ENCODE measurements at places on chromosomes 13 and 19.
A peak's percentile ranks its signal among the peaks of the same experiment; 100 is the strongest.

- DNase-seq: no peak
These were observed 46.6 kb upstream of the TSC22D1 start for GRCh38 chr13:44622708-44623107.

- no peak for DNase-seq
These were observed 242.6 kb downstream of the DCT start for GRCh38 chr13:94236872-94237271.

- no peak for DNase-seq
These were observed 859.0 kb upstream of the SLITRK1 start for GRCh38 chr13:84741253-84741652.

DNA sequence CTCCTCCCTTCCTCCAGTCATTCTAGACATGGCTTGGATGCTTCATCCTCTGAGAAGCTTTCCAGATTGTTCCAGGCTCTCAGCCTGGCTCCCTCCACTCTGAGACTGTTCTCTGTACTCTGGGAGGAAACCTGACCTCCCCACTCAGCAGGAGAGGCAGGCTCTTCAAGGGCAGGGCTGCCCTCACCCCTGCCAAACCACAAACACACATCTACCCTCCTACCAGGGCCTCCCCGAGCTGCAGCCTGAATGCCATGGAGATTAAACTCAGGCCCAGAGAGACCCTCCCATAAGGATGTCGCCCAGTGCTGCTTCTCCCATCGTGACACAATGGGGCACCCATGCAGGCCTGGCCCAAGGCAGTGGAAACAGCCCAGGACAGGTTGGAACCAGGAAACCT lies 16.2 kb downstream of the NUMBL start:
- DNase-seq: peak; percentile 46

DNA sequence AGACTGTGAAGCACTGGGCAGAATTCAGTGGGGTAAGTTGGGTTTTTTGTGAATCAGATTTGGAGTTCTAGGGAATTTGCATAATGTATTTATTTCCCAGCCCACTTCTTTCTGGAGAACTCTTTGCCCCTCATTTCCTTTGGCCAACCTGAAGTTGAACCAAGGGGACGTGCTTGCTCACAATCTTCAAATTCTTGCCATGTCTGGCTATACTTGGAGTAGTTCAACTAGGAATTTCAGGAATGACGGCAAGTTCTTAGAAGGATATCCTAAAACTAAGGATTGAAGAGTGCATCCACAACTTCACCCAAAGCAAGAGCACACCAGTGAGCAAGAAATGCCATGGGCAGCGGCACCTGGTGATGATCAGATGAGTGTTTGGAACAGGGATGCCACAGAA lies 88.5 kb downstream of the TEX26 start:
- no peak for DNase-seq

DNA sequence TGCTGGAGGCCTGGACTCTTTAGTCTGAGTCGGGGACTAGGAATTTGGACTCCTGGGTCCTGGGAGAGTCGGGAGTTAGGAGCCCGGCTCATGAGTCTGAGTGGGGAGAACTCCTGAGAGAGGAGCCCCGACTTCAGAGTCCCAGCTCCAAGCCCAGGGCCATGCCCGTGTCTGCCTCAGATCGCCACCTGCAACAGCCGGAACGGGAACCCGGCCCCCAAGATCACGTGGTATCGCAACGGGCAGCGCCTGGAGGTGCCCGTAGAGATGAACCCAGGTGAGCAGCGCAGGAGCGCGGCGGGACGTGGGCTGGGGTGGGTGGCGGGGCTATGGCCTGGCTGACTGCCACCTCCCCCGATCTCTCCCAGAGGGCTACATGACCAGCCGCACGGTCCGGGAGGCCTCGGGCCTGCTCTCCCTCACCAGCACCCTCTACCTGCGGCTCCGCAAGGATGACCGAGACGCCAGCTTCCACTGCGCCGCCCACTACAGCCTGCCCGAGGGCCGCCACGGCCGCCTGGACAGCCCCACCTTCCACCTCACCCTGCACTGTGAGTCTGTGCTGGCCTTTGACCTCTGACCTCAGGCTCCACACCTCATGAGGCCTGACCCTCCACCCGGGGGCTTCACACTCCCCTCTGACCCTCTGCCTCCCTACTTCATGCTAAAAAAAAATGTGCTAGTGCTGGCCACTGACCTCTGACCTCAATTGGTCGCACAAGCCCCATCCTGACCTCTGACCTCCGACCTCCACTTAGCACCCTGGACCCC lies 4.4 kb downstream of the BCAM start:
- peak; percentile 48 for DNase-seq

GRCh38 chr13:102688306-102688973 lies 6.4 kb downstream of the METTL21C start:
- no peak for DNase-seq

- DNase-seq: no peak
These were observed 260.6 kb upstream of the NBEA start for GRCh38 chr13:34681405-34681955.

GRCh38 chr19:8208119-8208921 lies 850 bp upstream of the CERS4 start:
- peak; percentile 68 for DNase-seq

DNA sequence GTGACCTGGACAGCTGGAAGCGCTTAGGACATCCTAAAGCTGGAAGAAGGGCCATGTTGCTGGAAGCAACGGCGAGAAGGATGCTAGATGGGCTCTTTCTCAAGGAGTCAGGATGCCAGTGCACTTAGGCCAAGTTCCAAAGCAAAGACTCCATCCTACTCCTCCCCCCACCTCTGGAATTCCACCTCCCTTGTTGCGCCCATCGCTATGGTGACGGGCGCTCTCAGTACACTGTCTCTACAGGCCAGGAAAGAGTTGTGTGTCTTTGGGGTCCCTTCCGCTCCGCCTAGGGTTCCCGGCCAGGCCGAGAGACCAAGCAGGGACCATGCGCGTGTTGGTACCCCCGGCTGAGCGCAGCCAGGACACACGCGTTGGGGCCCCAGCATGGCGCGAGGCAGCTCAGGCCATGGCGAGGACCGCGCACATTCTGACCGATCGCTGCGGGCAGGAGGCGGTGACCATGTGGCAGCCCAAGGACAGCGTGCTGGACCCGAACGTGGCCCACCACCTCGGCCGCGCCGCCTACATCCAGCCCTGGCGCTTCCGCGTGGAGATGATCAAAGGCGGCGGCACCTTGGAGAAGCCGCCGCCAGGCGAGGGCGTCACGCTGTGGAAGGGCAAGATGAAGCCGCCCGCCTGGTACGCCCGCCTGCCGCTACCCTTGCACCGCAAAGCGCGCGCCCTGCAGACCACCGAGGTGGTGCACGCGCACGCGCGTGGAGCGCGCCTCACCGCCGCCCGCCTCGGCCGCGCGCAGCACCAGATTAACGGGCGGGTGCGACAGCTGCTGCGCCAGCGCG lies 31.0 kb upstream of the SLC1A6 start:
- DNase-seq: no peak

DNA sequence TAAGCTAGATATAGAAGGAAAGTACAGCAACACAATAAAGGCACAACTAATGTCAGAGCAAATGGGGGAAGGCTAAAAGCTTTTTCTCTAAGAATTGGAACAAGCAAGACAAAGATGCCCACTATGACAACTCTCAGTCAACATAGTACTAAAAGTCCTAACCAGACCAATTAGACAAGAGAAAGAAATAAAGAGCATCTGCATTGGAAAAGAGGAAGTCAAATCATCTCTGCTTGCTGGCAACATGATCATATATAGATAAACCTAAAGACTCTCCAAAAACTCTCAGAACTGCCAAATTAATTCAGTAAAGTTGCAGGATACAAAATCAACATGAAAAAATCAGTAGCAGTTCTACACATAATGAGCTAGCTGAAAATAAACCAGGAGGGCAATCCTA lies 542.0 kb downstream of the DIAPH3 start:
- no peak for DNase-seq

DNA sequence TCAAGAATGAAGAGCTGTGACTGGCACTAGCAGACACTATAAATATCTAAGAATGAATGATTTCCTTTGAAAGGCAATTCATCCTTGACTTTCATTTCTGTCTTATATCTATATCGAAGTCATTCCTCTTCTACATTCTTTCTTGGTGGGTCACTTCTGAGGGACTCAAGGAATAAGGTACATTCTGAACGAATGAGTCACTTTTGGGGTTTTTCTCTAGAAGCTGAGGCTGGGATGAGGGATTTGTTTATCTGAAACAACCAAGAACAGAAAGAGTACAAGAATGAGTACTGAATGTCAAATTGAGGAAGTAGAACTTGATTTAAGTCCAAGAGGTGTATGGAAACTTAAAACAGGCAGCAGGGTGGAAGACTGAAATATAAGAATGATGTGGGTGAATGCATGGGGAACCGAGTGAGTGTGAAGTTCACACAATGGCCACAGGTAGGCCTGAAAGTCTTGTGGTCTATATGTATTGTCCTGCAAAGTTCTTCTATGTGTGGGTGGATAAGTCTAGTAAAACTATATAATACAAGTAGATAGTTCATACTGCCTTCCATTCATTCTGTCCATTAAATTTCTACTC lies 343.9 kb downstream of the OXGR1 start:
- no peak for DNase-seq

DNA sequence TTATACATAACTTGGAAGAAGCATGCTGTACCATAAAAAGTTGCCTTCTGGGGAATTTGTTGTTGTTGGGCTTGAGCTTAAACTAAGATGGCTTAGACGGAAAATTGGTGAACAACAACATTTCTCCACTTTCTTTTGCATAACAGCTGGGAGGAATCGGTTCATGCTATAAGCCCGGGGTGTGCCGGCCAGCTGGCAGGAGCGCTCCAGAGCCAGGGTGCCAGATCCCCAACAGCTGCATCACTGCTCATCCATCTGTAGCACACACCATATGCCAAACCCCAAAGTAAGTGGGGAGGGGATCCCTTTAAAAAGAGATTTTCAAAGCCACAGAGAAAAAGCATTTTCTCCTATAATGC lies 419.5 kb upstream of the ARGLU1 start:
- DNase-seq: no peak

All from kidney (tissue), 22 donors.